ENCODE measurements at places on chromosomes 6 and 20. TPM values are rescaled to one million over a fixed set of nuclear protein-coding genes. Genes with fewer than 3 reads are reported as not detected.

The SLC44A4 gene
- total RNA-seq: not detected

The TAGAP gene
- not detected for total RNA-seq

The DOK5 gene
- 20.7 TPM for total RNA-seq

The CUTA gene
- total RNA-seq: 145 TPM

The ISM1 gene
- total RNA-seq: under 0.01 TPM

The GRIK2 gene
- total RNA-seq: 3.5 TPM

The ANKEF1 gene
- total RNA-seq: 1.4 TPM

The TNF gene
- total RNA-seq: not detected

The LY86 gene
- not detected for total RNA-seq

The OR2B6 gene
- total RNA-seq: not detected

The SLC35A1 gene
- 16.9 TPM for total RNA-seq

The OOEP gene
- total RNA-seq: not detected

The HEBP2 gene
- 22.6 TPM for total RNA-seq

The CRISP2 gene
- not detected for total RNA-seq

The NSFL1C gene
- total RNA-seq: 16.1 TPM

The STX16 gene
- total RNA-seq: 55.7 TPM

The GTSF1L gene
- not detected for total RNA-seq

The PDE10A gene
- 89.7 TPM for total RNA-seq

The SYTL3 gene
- total RNA-seq: 4.2 TPM
